ENCODE measurements at places on chromosomes 12 and 14.
A peak's percentile ranks its signal among the peaks of the same experiment; 100 is the strongest.

DNA sequence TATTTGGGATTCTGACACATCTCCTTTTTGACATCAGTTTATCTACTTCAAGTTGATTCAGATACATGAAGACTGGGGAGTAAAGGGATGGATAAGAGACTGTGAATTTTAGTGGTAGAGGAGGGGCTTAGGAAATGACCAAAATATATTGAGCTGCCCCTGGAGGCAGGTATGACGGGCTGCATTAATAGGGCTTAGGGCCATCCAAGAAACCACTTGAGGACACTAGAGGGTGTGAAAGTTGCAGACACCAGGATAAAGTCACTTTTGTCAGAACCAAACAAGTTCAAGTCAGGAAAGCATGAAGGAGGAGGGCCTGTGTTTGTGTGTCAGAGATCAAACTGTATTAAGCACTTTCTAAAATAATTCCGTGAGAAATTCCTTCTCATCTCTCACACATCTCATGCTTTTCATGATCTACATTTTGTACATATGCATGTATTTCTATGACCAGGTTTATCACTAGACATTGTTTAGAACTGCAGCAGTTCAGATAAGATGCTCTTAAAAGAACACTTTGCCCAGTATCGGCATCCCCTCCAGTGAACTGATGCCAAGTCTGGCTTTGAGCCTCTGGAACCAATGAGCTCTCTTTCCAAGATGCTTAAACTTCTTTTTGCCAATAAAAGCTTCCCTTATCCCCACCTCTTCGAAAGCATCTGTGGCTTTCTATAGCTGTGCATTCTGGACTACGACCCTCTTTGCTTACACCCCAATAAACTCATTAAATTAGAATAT lies 136.9 kb downstream of the SLC38A1 start:
- no peak for DNase-seq

DNA sequence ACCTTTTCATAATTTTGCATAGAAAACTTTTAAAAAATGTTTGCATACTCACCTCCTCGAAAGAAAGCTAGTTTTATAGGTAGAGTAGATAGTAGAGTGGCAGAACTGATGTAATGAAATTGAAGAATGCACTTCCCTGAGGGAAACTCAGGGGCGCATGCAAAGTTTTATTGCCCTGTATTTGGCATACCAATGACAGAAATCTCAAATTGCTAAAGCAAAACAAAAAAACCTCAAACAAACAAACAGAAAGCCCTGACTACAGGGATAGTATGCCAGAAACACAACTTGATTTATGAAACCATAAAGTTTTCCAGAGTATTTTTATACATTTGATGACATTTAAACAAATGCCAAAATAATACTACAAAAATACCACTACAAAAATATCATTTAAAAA lies 1.8 kb downstream of the RASSF9 start:
- no peak for DNase-seq

DNA sequence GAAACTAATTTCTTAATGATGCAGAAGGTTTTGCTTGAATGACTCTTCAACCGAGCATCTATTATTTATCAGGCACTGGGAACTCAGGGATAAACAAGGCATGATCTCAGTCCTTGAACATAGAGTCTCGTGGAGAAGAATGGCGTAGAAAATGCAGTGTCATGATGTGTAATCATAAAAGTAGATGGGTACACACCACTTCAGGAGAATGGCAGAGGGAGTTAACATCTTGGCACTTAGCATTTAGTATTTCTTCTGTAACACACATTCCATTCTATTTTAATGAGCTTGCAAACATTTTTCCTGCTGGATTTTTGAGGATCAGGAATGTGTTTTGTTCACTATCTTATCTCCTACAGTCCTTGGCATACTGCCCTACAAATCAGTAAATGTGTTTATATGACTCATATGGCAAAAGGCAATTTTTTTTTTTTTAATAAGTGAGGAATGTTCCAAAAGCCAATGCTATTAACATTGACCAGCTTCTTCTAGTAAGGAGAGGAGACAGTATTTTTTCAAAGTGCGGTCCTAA lies 3.8 kb downstream of the TXNRD1 start:
- DNase-seq: no peak

DNA sequence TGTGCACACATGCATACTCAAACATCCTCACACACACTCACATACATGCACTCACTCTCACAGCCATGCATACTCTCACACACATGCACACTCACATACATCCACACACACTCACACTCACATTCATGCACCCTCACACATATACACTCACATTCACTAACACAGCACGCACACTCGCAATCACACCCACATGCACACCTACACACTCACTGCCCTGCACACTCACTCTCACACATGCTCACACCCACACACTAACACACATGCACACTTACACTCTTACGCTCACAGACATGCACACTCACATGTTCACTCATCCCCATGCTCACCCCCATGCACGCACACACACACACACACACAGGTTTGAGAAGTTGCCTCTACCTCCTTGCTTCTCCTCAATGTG lies 63.2 kb upstream of the SFSWAP start:
- DNase-seq: no peak

GRCh38 chr12:29309320-29309902 lies 71.6 kb downstream of the ERGIC2 start:
- DNase-seq: no peak

DNA sequence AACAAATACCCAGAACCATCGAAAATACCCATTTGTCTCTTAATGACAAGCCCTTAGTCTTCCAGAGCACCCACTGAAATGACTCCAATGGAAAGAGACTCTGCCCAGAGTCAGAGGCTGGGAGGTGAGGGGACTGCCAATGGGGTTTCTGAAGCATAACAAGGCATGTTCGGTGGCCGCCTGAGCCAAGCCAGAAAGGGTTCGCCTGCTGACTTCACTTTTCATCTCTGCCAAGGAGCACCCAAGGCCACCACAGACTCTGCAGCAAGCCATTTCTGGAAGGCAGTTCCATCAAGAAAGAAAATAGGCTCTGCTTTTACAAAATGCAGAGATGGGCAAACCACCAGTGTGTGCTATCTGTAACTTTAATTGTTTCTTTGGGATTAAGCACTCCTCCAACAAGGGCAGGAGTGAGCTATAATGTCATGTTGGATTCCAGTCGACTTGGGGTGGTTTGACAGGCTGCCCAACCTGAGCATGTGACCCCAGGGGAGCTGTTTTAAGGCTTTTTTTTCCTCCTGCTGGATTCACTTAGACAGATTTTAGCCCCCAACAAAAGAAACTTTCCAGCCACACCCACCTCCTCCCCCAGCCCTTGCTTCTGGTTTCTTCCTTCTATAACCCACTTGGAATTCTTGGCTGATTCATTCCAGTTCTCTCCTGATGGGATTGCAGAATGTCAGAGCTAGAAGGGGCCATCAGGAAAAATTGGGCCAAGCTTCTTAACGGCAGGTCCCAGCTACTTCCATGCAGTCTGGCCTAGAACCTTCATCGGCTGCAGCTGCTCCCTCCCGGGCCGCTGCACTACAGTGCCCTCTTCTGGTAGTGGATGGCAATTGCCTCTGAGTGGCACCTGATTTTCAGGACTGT lies 24.1 kb downstream of the CKAP4 start:
- peak; percentile 80 for DNase-seq

DNA sequence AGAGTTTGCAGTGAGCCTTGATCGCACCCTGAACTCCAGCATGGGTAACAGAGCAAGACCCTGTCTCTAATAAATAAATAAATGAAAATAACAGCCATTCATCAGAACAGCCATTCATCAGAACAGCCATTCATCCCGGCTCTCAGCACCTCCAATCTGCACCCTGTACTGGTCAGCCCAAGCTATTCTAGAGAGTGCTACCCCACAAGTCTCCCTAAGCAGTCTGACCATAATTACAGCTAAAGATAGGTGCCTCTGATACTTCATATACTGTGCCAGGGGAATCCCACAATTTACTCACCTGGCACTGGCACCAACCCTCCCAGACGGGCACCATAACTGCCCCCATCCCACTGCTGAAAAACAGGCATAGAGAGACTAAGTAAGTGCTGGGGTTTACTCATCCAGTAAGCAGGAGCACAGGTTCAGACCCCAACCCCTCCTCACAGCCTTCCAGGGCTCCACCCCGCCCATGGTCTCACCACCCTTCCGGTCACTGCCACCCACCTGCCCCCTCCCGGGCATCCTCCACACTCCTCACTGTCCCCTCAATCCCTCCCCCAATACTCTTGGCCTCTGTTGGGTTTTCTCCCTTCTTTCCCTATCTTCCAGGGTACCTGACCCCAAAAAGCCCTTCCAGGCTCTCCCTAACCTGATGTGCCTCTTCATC lies 15.2 kb upstream of the EIF5 start:
- DNase-seq: no peak

DNA sequence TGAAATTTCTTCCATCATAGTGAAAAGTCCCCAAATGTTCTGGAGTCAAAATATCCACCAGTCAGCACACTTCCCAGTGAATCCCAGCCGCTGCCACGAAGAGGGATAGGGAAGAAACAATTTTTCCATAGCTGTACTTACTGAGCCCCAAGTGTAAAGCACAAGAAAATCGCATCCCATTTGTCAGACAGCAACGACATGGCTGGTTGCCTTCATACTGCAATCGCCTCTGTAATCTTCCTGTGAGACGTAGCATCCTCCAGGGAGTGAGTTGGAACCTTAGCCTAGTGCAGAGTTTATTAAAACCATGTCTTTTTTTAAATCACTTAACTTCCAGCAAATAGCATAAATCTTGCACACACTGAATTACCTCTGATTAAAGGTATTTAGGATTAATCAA lies 56.8 kb downstream of the GNG2 start:
- DNase-seq: no peak

DNA sequence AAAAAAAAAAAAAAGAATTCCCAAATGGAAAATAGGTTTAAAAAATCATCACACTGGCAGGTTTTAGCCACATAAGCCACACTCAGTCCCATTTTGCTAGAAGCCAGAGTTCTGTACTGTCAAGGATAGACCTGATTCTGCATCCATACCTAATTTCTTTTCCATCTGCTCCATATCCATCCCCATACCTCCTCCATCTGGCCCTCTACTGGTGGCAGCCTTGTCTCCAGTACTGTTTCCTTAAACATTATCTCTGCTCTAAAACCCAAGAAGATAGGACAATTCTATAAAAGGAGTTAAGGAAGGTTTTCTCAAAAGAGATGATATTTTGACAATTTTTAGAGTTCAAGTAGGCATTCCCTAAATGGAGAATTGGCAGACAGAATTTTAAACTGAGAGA lies 26.0 kb upstream of the RXYLT1 start:
- DNase-seq: no peak

DNA sequence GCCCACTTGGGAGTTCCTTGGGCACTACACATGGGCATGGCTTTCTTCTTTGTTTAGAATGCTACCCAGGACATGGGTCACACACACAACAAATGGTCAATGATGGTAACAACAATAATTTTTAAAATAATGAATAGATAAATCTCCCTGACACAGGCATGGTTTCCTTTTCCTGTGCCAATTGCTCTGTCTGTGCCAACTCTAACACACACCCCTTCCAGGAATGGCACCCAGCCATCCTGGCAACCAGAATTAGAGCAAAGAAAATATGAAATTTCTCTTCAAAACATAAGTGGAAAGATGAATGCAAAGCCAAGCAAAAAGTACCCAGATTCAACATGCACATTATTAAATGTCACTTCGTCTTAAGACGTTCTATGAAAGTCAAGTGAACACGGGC lies 104.9 kb upstream of the SOX5 start:
- no peak for DNase-seq

DNA sequence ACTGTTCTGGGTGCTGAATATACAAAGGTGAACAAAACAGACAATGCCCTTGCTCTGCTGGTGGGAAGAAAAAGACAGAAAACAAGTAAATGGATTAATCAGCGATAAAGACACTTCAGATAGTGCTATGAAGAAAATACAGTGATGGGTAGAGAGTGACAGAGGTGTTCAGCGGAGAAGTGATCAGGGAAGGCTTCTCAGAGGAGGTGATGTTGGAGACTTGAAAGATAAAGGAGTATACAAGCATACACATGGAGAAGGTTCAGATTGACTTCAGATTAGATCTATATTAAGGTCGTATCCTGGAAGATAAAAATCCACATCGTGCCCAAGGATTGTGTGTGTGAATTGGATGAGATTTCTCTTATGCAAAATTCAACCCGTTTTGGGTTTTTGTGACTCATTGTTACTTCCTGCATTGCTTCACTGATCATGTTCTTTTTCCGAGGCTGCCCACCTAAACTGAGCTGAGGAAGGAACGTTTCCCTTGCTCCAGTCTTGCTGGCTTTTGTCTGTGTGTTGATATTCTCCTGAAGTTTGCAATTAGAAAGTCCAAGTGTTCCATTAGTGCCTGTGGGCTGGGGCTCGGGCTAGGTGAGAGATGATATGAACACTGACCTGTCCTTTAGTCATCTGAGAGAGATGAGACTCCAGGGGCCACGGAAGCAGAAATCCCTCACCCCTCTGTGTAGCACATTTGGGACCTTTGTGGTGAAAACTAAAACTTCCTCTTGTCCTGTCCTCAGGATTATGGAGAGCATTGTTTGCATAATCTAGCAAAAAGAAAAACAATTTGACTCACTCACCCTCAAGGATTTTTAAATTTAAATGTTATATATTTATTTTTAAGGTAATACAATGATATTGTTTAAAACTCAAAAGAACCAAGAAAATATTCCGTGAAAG lies 27.6 kb downstream of the PLXNC1 start:
- DNase-seq: no peak

- DNase-seq: no peak
Measured at GRCh38 chr14:30496852-30497251, 62.1 kb upstream of the G2E3 start.

DNA sequence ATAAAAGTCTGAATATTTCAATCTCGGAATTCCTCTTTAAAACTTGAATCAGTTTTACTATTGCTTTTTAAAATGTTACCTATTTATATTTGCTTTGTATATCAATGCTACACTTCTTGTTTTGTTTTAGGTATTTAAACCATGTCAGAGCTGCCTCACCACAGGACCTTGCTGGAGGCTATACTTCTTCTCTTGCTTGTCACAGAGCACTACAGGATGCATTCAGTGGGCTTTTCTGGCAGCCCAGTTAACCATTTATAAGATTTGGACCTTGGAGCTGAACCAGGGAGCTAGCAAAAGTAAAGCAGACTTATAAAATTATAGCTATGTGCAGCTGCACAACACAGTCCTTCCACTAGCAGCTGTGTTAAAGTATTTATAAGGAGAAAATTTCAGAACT lies 12.8 kb downstream of the TRMT5 start:
- no peak for DNase-seq

DNA sequence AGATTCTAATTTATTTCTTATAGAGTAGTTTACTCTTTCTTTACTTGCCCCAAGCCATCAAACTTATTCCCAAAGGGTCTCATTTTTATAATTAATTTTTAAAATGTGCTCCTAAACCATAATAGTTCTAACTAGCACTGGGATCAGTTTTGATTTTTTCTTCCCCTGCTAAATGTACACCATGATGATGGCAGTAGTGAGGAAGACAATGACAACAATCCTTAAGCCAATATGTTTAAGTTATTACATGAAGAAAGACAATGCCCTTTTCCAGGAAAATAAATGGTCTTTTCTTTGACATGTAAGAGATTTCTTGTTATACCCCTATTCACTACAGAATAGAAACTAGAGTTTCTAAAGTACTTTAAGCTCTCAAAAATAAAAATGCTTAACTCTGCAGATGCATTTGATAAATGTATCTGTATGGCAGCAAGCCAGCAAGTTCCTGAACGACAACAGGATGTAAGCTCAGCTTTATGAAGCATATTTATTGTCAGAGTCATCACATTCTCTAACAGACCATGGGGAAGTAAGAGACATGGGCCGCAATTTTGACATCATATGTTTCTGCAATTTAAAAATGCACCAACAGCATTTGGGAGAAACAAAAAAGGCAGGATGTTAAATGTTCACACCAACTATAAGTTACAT lies 36.0 kb upstream of the SNX6 start:
- DNase-seq: no peak

GRCh38 chr12:1056390-1056789 lies 65.4 kb downstream of the ERC1 start:
- no peak for DNase-seq

Measured in activated CD4-positive, alpha-beta T cell treated with anti-CD3 and anti-CD28 coated beads for 48 hours (primary cell).